ENCODE measurements at places on chromosomes 12 and 14. TPM values are rescaled to one million over a fixed set of nuclear protein-coding genes. Genes with fewer than 3 reads are reported as not detected.
A peak's percentile ranks its signal among the peaks of the same experiment; 100 is the strongest.

The B3GNT4 gene
- total RNA-seq, result 8.3 TPM

The CLEC2A gene
- total RNA-seq, result 60.8 TPM

The ARHGAP9 gene
- 3.2 TPM for total RNA-seq

The CALCOCO1 gene
- 432 TPM for total RNA-seq

The TAS2R8 gene
- not detected for total RNA-seq

The KRT86 gene
- 0.86 TPM for total RNA-seq

The LRRC9 gene
- not detected for total RNA-seq

The GLT1D1 gene
- total RNA-seq, result 2.1 TPM

The LRFN5 gene
- total RNA-seq, result 0.71 TPM

The PAX9 gene
- total RNA-seq, result 1.2 TPM

The CYP46A1 gene
- 4.7 TPM for total RNA-seq

DNA sequence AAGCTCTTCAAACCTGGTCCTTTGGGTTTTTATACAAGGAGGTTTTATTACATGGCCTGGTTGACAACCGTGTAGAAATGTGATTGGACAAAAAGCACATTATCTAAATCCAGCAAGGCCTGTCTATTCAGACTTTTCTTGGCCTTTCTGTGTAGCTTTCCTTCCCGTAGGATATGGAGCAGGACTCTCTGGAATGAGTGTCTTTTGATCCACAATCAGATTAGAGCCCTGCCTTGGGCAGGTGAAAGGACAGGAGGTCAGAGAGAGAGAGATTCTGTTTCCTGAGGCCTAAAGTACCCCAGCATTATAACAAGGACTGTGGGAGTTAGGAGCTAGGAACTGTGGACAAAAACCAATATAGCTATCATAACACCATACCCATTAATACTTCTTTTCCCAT, 375.5 kb upstream of the RGS6 start:
- DNase-seq, result no peak

GRCh38 chr12:47207340-47207717, 127.6 kb upstream of the AMIGO2 start:
- DNase-seq, result no peak

DNA sequence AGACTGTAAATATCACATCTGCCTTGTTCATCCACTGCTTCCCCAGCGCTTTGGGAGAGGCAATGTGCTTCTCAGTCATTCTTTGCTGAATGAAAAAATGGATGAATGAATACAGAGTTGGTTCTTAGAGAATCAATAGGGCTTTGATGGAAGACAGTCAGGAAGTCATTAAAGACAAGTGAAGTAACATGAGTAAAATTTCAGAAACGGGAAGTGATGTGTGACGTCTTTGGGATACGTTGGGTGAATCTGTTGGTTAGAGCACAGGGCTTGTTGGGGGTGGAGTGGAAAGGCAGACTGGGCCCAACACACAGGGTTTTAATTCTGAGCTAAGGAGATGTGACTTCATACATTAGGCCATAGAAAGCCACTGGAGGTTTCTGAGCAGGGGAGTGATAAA, 39.0 kb upstream of the NRXN3 start:
- DNase-seq, result no peak

DNA sequence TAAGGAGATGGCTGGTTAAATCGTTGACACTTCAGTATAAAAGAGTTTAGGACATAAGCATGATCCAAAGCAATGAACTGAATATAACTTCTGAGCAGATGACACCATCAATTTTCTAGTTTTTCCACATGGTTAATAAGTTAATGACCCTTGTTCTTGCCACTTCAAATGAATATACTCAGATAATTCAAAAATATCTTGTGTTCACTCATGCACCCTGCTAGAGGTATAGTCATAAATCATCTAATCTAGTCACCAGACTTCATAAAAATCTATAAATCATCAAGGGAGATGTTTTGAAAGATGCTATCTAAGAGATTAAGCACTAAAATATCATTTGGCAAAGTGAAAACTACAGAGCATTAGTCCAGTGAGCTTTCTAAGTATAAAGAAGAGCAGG, 131.9 kb downstream of the MDGA2 start:
- no peak for DNase-seq

GRCh38 chr12:22329621-22330020, 4.9 kb downstream of the ST8SIA1 start:
- DNase-seq, result no peak

DNA sequence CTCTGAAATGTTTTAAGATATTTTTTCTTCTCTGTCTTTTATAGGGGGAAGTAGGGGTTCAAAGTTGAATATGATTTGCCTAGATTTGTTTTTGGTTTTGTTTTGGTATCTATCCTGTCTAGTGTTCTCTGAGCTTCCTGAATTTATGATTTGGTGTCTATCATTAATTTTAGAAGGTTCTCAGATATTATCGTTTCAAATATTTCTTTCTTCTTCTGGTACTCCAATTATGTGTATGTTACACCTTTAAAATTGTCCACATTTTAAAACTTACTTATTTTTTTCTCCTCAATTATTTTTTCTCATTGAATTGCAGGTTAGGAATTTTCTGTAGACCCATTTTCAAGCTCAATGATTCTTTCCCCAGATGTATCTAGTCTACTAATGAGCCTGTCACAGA, 13.8 kb upstream of the DCN start:
- no peak for DNase-seq

DNA sequence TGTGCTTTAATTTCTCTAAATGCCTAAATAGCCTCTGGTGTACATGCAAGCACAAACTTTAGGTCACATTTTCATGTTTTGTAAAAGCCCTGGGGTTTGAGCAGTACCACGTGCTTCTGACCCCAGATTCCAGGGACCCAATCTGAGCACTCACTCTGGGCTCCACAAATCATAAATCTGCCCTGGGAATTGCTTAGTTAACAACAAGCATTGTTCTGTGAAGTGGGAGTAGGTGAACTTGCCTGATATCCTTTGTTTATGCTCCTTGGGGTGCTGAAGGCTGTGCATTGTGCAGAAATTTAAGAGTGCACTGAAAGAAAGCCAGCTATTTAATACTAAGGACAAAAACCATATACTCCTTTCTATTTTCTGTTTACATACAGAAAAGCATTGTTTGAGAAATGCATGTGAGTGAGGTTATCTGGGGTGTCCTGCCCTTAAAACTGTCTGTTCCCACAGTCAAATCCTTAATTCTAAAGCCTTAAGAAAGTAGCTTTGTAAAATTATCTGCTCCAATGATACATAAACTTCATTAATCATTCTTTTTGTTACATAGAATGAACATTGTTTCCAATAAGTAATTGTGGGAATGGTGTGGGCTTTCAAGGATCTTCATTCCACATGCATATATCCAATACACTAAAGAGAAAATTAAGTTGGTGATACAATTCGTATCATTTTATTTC, 258.6 kb upstream of the NPAS3 start:
- DNase-seq, result no peak

- DNase-seq, result no peak
Measured at GRCh38 chr14:22184830-22185168, 404.2 kb downstream of the DAD1 start.

- DNase-seq, result no peak
Measured at GRCh38 chr14:75702122-75702521, 41.1 kb downstream of the TTLL5 start.

DNA sequence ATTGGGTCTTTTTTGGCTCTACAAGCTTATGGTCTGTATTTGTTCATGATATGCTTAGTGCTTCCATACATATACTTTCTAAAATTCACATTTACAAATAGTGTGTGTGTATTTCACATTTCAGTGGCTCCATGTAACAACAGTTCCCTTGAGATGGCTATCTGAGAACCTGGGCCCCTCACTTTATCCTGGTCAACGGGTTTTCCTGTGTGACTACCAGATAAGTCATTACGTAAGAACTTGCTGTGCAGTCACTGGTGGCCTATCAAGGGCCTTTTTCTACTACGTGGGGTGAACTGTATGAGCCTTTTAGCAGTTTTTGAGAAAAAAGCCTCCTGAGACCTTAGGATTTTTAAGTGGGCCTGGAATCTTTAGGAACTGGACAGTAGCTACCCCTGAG, 454.1 kb downstream of the PCNX1 start:
- DNase-seq, result no peak

DNA sequence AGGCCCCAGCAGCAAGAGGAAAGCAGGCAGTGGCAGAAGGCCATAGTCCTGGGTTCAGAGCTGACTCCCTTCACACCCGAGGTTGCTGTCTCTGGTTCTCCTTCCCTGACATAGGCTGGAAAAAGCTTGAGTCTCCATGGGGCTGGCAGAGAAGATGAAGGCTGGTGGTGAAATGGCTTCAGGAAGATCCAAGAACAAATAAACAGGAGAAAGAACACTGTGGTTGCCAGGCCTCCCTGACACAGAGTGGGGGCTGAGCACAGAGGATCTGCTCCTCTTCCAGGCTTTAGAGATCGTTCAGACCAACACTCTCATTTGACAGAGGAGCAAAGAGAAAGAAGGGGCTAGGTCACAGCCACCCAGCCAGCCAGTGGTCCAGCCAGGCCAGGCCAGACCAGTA, 14.3 kb downstream of the HDAC7 start:
- no peak for DNase-seq

DNA sequence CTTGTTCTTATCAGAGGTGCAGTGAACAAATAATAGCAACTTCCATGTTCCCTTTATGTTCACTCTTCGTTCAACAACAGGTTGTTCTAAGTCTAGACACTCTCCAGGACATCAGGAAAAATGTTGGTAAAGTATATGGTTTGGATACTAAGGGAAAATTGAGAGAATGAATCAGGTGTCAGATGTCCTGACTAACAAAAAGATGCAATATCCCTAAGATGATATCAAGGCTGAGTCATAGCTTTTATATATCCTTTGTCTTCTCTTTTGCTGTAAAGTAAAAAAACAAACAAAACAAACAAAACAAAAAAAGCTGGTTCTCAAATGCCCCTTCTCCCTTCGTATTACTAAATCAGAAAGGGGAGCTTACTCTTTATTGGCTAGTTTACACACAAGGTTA, 11.1 kb downstream of the GLIPR1L1 start:
- no peak for DNase-seq

DNA sequence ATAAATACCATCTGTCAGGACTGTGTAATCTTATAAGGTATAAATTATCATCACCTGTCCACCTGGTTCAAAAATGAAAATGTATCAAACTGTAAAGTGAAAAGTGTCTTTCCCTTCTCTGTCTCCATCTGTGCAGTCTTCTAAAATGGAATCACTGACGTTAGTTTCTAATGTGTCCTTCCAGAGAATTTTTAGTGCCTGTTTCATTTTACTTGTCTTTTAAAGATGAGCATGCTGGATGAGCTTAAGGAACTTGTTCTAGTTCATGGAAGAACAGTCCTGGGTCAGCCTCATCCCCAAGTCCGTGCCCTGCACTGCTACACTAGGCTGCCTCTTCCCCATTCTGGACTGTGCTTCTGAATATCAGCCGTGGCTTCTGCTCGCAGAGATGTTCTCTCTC, 5.4 kb upstream of the NT5DC3 start:
- DNase-seq, result no peak

DNA sequence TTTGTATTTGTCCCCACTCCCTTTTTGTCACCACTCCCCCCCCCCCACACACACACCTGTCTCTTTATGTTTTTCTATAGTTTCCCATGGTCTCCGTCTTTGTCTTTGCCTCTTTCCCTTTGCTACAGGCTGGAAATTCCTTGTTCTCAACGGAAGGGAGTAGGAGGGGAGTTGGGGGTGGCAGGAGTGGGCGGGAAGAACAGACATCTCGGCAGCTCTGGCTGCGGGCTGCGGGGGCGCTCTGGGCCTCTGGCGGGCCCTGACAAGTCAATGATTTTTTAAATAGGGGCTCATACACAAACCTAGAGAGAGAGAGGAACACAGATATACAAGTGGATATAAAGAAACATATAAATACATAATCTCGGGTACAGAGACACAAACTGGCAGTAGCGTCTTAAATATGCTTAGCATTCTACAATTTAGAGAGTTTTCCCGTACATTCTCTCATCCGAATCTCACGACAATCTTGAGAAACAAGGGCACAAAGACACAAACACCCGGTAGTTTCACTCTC, 2.4 kb upstream of the NAB2 start:
- peak; percentile 94 for DNase-seq

DNA sequence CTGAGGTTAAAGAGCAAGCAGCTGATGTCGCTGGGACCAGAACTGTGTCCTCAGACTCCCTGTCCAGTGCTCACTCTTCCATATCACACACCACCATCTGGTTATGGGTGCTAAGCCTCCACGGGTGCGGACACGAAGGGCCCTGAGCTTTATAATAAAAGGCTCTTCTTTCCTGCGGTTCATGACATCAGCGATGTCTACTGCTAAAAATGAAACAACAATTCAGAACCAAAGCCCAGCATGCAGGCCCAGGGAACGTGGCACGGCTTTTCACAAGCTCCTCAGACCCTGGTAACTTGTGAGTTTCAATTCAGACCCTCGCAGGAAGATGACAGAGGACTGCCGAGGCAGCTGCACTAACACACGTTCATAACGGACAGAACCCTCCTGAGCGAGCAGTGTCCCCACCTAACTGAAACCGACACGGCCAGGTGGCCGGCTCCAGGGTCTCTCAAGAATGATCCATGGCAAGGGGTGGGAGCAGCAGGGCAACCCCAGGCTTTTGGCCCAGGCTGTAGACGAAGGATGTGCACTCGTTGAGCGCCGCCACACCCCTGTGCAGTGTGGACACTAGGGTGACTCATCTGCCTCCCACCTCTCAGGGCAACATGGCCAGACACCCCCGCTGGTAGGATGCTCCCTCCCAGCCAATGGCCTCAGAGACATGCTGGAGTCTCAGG, 180.3 kb downstream of the CALM1 start:
- DNase-seq, result no peak

DNA sequence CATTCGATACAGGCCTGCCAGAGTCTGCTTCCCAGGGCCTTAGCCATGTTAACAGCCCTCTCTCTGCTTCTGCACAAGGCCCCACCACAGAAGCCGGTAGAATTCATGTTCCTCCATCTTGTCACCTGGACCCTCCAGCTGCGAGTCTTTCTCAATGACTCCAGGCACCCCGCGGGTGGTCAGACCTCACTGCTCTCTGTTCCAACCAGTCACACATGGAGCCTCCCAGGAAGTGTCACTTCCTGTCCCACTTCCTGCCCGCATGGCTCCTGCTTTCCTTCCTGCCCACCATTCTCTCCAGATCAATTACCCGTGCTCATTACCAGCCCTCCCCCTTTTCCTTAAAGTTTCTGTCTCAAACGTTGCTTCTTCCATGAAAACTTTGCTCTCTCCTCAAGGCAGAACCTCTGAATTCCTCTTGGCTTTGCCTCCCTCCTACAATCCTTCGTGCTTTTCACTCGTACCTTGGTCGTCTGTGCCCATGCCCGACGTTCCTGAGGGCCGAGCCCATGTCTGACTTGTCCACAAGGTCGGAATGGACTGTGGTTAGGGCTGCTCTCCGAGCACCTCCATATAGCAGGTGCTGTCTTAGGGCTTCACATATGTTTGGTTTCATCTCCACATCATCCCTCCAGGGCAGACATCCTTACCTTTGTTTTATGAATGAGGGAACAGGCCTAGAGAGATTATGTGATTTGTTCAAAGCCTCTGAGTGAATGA, 172.1 kb downstream of the TSPAN9 start:
- DNase-seq, result no peak

DNA sequence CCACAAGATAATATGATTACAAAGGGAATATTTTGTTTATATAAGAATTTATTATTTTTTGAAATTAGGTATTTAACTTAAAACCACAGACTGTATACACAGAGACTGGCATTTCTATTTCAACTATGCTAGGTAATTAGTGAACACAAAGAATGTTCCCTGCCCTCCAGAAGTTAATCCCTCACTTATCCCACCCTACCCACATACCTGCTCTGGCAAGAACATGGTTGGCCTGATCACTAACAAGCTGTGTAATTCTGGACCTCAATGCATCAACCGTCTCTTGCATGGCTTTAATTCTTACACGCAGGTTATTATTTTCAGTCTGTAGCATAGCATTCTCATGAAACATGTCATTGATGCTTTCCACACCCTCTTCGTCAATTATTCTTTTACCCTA, 85.9 kb downstream of the KIF21A start:
- DNase-seq, result no peak
